ENCODE measurements at places on chromosomes 7 and 10.

GRCh38 chr10:1184541-1185430 is 128.6 kb downstream of the WDR37 start:
- no peak for DNase-seq

DNA sequence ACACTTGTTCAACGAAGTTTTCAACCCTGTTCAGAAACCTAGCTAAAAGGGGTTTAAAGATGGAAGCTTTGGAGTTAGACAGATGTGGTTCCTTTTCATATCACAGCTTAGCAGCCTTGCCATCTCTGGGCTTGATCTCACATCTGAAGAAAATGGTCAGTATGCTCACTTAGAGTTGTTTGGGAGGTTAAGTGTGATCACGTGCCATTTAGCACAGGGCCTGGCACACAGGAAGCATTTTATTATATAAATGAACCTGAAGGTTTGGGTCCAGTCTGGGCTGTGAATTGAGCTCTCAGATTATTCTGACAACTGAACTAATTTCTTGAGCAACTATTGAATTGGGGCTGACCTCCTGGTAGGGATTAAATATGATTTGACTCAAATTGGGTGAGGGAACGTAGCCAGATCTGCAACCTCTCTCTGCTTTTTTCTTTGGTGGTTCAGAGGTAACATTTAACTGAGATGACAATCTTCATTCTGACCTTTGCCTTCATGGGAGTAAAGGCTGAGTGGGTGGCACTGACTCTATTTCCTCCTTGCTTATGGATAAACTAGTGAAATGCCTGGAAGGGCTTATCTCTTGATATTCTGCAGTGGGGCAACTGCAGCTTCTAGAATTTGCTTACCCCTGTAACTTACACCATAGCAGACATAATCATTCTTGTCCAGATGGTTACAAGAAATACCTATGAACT is 10.2 kb upstream of the HKDC1 start:
- no peak for DNase-seq

DNA sequence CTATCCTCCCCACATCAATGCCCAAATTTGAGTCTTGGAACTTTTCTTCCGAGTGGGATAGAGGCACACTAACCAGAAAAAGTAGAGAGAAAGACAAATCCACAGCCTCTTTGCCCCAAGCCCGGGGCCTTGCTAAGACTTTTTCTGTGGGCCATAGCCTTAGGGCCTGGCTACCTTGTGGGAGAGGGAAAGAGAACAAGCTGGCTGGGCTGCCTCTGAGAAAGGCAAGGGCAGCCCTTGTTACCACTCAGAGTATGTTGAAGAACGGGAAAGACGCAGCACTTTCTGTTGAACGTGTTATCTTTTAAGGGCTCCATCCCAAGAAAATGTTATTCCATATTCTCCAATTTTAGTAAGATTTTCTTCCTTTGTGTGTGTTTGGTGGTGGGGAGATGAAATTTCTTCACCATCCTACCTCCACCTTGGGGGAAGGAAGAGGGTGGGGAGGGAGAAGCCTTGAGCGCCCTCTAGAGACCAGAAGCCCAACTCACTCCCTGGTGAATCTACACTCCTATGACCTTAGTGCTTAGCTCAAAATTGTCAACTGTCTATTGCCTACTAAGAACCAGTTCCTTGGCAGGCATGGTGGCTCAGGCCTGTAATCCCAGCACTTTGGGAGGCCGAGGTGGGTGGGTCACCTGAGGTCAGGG is 3.9 kb upstream of the NRF1 start:
- DNase-seq = no peak

DNA sequence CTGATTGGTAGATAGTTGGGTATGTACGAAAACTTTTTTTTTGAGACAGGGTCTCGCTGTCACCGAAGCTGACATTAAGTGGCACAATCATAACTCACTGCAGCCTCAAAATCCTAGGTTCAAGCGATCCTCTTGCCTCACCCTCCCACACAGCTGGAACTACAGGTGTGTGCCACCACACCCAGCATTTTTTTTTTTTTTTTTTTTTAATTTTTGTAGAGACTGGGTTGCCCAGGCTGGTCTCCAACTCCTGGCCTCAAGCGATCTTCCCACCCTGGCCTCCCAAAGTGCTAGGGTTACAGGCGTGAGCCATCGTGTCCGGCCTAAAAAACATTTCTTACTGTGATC is 1.5 kb upstream of the LRRC27 start:
- DNase-seq = no peak

DNA sequence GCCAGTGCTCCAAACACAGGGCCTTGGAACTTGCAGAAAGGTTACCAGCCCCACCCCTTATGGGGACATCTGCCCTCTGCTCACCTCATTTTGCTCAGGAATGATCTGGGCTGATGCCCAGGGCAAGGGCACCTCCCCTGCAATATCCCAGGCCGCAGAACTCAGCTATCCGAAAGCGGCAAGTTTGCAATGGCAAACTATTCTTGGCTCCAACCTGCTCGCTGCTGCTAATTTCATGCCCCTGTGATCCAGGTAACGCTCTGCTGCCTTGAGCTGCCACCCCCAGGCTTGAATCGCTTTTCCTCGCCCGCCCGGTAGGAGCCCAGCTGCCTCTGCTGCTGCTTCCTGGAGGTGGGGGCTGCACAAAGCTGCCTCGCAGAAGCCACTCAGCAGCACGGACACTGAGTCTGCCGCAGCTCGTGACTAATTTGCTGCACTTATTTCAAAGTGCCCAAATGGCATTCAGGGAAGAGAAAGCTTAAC is 18.2 kb downstream of the SLC29A3 start:
- no peak for DNase-seq

DNA sequence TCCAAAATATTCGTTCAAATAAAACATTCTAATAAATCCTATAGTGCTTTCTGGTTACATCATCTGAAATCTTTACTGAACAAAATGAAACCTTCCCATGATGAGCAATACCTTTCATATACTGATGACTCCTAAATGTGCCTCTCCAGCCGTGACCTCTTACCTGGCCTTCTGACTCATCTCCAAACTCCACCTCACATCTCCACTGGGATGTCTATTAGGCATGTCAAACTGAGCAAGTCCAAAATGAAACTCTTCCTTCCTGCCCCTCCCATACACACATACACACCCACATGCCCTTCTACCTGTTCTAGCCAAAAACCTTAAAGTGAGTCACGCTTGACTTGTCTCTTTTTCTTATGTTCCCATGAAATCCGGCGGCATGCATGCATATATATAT is 22.9 kb downstream of the GSAP start:
- no peak for DNase-seq

- no peak for DNase-seq
Measured at GRCh38 chr7:84009051-84009450, 185.5 kb downstream of the SEMA3A start.

DNA sequence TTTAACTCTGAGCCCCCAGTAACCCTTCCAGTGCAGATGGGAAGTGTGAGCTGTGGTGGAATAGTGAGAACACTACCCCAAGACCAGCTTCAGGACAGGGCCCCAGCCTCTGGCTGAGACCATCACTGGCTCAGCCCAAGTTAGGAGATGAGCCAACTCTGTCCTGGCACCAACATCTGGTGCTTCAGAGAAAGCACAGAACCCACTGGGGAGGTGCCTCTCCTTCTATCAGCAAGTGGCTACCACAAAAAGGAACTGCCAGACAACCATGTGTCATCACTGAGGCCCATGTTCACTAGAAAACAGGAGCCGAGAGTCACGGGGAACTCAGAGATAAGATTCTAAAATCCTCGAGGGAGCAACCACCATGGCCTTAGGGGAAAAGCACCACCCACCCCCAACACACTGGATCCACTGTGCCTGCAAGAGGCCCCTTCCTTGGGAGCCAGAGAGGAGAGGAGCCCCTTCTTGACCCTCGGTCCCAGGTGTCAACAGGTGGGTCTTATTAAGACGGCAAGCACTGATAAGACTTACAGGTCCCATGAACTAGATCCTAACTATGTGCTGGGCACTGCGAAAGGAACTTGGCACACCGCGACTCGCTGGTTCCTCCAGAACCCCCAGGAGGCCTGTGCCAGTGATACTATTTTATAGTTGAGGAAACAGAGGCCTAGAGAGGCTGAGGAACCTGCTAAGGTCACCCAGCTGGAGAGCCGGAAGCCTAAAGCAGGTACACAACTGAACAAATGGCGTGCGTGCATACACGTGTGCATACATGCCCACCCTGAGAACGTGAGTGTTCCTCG is 102.7 kb downstream of the FAM53B start:
- no peak for DNase-seq

DNA sequence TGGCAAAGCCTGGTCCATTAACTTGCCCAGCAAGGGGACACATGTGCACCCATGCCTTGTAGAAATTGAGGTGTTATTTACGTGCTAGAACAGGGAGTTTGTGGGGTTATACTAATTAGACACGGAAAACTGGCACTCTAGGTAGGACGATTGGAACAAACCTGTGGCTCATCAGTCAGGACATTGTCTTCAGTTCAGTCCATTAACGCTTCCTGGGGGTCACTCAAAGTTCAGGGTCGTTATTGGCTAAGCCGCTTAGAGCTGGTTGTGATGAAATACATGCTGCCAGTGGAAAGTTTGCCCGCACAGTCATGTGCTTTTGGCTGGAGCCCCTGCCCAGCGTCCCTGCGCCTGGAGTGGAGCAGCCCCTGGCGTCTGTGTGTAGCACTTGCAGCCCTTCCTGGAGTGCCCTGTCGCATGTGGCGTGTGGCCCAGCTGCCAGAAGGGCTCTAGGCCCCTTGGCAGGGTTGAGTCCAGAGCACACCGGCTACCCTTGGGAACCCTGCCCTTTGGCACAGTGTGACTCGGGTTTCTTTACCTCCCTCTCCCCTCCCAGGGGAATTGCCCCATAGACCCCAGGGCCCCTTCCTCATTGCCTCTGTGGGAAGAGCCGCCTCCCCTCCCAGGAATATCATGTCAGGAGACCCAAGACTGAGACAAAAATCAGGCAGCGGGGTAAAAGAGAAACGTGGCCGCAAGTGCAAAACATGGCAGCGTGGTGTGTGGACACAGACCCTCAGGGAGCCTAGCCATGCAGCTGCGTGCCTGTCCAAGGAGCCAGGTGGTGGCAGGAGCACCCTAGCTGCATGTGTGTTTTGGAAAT is 9.8 kb downstream of the ZNF775 start:
- DNase-seq = peak; percentile 91

Data from pancreas (tissue), 10 donors.